T-helper 9 cell (primary cell): ENCODE measurements at places on chromosomes 1 and 21.
A peak's percentile ranks its signal among the peaks of the same experiment; 100 is the strongest.

GRCh38 chr1:2474933-2475371 is 1.1 kb upstream of the PLCH2 start:
- DNase-seq, result no peak

DNA sequence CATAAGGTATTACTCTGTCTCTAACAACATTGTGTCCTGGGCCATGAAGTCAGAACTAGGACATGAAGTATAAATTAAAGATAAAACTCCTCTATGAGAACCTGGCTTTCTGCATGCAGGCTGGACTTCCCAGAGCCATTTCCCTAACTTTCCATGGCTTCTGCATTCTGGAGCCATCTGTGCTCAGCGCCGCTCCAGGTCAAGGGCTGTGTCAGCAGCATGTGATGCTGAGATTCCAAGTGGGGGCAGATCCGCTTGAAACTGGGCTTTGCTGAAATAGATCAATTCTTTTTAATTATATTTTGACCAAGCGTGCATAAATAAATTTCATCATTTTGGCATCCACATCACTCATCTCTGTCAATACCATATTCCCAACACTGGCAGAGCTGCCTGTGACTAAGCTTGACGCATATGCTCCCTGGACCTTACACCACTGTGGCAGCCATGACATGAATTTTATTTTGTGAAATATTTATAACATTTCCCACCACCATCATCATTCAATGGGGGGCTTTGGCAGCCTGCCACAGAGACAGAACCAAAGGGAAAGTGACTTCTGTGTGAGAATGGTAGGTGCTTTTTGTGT is 110.4 kb upstream of the KCNK1 start:
- no peak for DNase-seq

DNA sequence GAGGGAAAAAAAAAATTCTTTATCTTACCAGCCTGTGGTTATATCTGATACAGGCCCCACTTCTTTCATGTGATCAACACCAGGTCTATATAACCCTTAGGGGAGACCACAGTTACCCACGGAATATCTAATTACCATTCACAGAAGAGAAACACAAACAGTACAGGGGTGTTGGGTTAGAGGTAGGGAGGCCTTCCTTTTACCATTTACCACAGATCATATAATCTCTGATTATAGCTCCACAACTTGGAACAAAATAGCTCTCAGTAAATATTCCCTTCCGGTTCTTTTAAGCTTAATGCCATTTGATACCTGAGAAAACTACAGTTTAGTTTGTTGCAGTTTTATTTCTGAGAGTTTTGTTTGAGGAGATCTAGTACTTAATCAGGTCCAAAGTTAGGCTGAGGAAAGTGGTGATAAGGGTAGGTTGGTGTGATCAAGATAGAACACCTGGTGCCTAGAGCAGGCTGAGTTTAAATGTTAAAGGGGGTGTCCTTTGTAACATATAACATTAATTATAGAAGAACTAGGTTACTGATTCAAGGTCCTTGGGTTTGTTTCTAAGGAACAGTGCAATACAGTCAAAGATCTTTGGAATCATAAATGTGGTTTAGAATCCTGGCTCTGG is 14.1 kb downstream of the EPB41 start:
- DNase-seq, result no peak

DNA sequence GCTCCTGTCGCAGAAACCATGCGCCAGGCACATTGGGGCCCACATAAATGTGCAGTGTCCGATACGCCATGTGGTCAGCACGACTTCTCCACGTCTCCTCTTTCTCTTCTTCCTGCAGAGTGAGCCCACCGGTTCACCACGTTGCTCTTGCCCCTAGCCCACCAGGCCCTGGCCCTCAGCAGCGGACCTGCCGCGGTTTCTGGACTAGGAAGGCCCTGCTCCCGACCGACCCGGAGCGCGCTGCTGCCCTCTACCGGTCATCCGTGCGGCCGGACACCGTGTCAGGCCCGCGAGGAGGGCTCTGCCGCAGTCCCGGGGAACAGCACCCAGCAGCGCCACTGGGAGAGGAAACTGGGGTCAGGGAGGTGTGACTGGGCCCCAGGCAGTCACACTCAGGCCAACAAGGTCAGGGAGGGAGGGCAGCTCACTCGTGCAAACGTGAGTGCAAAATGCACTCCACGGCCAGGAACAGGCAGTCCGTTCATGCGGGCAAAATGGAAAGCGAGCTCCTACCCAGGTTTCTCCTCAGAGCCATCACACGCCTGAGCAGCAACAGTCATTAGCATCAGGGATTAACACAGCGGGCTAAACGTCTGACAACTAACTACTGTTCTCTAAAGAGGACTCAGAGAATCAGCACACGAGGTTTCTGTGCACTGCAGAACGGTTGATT is 13.7 kb downstream of the TLR5 start:
- DNase-seq, result peak; percentile 64

GRCh38 chr1:30451532-30452125 is 271.8 kb downstream of the MATN1 start:
- DNase-seq, result no peak

DNA sequence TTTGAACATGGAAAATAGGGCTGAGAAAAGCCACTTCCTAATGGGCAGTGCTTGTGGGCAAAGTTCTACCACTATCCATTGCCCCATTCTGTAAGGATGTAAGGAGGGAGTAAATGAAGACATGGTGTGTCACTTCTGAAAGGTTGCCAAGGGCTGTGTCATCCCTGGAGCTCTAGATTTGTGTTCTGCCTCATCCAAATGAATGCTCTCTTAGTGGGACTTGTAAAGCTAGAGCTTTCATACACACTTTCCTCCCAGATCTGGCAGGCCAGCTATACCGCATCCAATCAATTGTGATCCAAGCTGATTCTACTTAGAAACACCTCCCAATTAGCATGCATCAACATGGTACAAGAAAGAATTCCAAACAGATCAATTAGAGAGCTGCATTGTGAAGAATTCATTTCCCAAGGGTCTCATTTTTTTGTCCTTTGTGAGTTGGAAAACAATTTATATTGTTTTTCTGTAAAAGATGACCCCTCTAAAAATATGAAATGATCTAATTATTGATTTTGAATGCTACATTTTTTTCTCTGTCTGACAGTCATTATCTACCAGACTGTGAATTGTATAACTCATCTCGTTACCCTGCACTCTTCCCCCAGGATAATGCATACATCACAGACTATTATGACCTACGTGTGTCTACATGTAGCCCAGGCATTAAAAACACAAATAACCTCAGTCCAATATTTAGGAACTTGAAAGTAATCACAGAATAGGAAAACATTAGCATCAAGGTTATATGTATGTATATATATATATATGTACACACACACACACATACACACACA is 117.1 kb upstream of the DUSP10 start:
- no peak for DNase-seq

- DNase-seq, result no peak
Observed at GRCh38 chr1:54403808-54404261, 2.4 kb downstream of the SSBP3 start.

GRCh38 chr1:61450872-61451571 is 273.9 kb downstream of the TM2D1 start:
- DNase-seq, result no peak

- no peak for DNase-seq
Observed at GRCh38 chr1:226688808-226689207, 50.3 kb downstream of the ITPKB start.

DNA sequence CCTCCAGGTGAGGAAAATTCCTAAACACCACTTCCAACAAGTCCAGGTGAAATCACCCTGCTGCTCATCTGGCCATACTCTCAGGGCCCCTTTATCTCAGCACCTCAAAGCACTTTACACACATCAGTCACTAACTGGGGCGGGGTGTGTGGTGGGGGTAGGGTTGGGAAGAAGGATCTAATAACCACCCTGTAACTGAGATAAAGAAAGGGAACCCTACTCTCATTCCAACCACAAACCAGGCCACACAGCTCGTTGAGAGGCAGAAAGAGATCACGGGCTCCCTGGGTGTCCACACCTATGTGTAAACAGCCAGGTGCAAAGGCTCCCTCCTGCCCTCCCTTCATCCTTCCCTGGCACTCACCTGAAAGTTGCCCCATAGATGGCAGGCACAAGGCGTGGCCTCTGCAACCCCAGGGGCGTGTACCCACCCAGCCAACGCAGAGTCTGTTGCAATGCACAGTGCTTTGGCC is 20.4 kb downstream of the GPR161 start:
- no peak for DNase-seq

GRCh38 chr1:85330711-85331290 is 54.4 kb upstream of the BCL10 start:
- DNase-seq, result no peak

GRCh38 chr1:243287652-243288051 is 31.8 kb downstream of the SDCCAG8 start:
- DNase-seq, result no peak

- DNase-seq, result no peak
Observed at GRCh38 chr1:198107091-198107501, 49.7 kb upstream of the NEK7 start.

DNA sequence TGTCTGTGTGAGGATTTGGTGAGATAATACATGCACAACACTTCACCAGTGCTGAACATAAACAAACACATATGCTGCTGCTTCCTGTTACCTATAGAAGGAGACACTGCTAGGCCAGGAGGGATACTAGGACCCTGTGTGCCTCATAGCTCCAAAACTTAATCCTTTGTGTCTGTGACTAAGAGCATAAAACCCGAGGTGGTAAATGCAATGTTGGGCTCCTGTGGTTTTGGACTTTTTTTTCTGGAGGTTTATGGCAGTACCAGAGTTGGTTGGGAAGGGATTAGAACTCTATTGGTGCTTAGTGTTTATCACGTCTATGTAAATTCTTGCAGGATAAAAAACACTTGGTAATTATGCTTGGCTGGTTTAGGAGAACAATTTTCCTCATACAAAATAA is 122.9 kb downstream of the NUF2 start:
- DNase-seq, result no peak

DNA sequence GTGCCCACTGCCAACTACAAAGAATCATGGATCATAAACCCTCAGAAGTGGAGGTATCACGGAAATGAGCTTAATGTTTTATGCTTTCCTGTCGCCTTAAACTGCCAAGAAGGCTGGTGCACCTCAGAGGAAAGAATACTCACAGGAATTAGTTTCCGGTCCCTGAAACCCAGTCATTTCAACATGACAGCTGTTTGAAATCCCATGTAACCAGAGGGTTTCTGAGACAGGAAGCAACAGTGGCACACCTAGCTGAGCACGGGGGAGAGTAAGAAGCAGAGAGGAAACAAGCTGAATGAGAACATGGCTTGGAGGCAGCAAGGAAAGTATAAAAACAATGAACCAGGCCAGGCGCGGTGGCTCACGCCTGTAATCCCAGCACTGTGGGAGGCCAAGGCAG is 3.9 kb downstream of the JAK1 start:
- no peak for DNase-seq

GRCh38 chr1:2459757-2460156 is 16.3 kb upstream of the PLCH2 start:
- no peak for DNase-seq

GRCh38 chr1:86714561-86715244 is 10.3 kb downstream of the SH3GLB1 start:
- DNase-seq, result no peak

DNA sequence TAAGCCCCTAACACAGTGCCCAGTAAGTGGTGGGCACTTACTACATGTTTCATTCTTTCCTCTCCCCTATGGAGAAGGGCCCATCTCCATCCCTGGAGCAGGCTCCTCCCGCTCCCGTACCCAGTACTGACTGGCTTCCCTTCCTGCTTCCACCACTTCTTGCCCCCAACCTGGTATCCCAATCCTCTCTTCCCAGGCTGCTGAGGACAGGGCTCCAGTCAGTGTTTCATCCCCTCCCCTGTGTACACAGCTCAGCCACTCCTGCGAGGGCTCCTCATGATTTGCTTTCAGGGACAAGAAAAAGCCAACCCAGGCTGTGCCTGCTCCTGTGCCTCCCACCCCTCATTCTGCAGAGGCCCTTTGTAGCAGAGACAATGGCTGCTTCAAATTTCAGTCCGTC is 20.8 kb upstream of the ETV3 start:
- no peak for DNase-seq

DNA sequence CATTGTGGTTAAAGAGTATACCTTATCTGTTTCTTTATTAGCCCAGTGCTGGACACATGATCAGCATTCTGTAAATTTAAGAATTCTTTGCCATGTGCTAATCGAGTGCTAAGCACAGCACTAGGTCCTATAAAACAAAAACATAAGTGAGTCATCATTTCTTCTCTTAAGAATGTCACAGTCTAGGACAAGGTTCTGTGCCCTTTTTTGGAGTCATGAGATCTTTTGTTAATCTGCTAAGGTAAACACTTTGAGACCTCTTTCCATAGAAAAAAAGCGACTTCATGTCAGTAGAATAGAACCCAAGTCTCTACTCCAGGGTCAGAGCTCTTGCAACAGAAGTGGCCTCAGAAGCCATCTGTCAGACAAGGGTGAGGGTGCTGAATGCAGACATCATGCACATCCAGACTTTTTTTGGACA is 70.0 kb upstream of the NFIA start:
- no peak for DNase-seq

GRCh38 chr1:61184040-61184713 is 101.8 kb downstream of the NFIA start:
- no peak for DNase-seq

DNA sequence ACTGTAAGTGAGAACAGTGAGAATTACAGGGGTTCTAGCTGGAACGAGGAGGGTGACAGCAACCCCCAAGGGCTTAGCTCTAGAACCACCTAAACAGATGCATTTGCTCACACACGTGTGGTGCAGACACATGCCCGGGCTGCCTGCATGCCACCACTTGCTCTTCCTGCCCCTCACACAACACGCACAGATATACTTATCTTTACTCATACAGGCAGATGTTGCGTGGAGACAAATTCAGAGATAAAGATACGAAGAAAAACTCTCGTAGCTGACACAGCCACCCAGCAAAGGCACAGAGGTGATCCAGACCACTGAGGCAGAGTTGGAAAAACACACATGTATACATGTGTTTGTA is 13.5 kb downstream of the VANGL1 start:
- no peak for DNase-seq

DNA sequence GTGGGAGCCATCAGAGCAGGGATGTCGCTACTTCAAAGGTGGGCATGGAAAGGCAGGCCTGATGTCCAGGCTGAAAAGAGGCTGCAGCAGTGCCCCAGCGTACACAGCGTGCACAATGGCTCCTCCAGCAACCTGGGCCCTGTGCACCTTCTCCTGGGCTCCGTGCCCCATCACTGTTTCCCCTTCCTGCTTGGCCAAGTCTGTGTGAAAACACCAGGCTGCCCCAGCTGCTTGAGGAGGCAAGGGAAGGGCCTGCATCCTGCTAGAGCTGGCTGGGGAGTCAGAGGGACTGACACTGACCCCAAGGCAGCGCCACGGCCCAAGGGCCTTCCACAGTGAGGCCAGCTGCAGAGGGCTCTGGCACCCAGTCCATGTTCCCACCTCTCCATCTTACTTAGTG is 33.4 kb downstream of the SDC3 start:
- DNase-seq, result no peak

GRCh38 chr1:153816283-153816889 is 41.2 kb downstream of the SLC27A3 start:
- DNase-seq, result no peak

DNA sequence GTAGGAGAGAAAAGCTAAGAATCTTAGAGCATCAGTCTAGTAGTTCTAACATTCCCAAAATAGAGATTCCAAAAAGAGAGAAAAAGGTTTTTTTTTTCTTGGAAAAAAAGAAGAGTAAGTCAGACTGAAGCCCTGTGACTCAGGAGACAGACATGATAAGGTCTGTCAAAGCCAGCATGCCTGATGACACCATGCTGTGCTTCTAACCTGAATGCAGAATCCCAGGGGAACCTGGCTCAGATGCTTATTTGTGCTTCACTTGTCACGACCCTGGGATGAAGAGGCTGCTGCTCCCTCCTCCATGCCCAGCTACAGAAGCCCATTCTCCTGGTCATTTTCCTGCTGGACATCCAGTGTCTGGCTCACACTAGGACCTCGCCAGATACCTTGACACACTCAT is 44.3 kb downstream of the ERICH3 start:
- DNase-seq, result no peak
